ENCODE measurements at places on chromosomes 16 and 17.

GRCh38 chr17:47618410-47618809, 31.3 kb upstream of the KPNB1 start:
- DNase-seq = no peak

DNA sequence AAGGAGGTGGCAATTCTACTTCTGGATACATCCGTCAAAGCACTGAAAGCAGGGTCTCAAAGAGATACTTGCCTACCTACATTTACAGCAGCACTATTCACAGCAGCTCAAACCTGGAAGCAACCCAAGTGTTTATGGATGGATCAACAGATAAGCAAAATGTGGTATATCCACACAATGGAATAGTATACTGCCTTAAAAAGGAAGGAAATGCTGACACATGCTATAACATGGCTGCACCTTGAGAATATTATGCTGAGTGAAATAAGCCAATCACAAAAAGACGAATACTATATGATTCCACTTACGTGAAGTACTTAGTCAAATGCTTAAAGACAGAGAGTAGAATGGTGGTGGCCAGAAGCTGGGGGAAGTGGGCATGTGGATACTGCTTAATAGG, 336.2 kb downstream of the SLC39A11 start:
- no peak for DNase-seq

DNA sequence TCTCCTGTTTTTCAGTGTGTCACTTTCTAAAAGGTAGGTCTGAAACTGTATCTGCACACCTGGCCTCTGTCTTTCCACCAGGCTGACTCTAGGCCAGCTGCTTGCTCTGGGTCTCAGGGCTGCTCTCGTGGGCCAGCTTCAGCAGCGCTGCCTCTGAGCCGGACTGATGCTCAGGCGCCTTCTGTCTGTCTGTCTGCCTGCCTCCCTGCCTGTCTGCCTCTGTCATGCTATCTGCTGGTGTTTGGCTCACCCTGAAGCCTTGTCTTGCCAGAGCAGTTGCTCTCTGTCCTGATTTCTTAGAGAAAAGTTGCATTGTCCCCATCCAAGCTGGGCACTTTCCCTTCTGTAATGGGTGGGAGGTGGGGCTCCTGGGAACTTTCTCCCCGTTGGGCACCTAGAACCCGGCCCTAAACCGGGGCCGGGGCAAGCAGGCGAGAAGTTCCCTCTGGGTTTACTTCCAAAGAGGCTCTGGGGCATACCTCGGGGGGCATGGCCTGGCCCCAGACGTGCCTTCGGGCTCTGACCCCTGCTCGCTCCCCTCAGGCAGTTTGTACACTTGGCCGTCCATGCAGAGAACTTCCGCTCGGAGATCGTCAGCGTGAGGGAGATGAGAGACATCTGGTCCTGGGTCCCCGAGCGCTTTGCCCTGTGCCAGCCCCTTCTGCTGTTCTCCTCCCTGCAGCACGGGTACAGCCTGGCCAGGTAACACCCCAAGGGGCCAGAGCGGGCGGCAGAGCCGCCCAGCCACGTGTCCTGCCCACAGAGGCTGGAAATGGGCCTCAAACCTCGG, 15.9 kb upstream of the ATP6V0C start:
- DNase-seq = no peak

GRCh38 chr17:83145358-83145738, 65.9 kb downstream of the METRNL start:
- DNase-seq = no peak

DNA sequence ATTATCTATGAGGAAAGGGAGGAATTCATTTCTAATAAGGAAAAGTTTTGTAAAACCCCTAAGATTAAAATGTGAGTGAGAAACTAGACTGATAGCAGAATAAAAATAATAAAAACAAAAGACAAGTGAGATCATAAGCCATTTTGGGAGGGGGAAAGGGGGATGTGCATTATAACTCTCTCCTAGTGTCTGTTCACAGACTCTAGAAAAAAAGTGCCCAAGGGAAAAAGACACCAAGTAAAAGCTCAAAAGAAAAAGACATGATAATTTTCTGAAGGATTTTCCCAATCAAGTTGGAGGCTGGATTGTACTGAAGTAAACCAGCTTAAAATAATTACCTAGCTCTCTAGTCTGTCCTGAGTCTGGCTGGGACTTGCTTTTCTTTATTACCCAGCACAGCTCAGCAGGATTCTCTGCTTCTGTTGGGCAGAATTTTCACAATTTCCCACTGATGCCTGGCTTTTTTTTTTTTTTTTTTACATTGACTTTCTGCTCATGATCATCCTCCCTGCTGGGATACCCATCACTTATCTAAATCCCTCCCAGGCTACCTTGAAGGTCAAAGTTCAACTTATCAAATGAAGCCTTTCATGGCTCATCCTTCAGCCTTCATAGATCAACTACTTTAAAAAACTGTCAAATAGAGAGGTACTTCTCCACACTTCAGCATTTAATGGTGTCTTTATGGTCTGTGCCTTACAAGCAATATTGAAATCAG, 124.2 kb upstream of the KCNJ16 start:
- no peak for DNase-seq

DNA sequence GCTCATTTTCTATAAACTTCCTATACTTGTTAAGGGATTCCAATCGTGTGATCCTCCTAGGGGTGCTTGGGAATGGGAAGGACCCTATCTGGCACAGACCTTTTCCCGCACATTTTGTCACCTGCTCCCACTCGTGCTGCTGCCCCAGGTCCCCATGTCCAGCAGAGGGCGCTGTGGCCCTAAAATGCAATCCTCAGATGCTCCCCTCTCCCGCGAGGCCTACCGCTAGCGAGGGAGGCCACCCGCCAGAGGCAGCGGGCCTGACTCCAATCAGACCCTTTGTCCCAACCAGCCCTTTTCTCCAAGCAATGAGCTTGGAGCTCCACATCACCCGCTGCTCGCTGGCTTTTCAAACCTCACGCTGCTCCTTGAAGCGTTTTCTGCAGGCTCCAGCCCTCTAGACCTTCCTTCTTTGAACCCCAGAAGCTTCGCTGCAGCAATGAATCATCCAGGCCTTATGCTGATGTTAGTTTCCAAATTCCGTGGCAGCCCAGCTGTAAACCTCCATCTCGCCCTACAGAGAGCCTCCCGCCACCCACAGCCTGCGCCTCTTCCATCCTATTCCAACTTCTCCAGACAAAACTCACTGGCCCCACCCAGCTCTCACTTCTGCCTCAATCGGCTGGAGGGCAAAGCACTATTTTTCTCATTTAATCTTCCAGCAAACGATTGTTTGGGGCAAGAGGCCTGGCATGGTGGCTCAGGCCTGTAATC, 23.6 kb upstream of the FZD2 start:
- peak; percentile 73 for DNase-seq
